ENCODE measurements at places on chromosomes 2 and 18.

GRCh38 chr18:47724186-47724975, 206.1 kb downstream of the SMAD2 start:
- no peak for DNase-seq

- no peak for DNase-seq
These were observed 159.3 kb downstream of the FAM124B start for GRCh38 chr2:224242561-224242960.

GRCh38 chr18:27377251-27377650, 192.1 kb upstream of the CHST9 start:
- DNase-seq: peak; percentile 15

GRCh38 chr18:47248115-47248603, 3.3 kb downstream of the SKOR2 start:
- DNase-seq: no peak

- DNase-seq: no peak
These were observed 50.5 kb upstream of the TUBA3D start for GRCh38 chr2:131425231-131425941.
